ENCODE measurements at places on chromosomes 5 and 9.

DNA sequence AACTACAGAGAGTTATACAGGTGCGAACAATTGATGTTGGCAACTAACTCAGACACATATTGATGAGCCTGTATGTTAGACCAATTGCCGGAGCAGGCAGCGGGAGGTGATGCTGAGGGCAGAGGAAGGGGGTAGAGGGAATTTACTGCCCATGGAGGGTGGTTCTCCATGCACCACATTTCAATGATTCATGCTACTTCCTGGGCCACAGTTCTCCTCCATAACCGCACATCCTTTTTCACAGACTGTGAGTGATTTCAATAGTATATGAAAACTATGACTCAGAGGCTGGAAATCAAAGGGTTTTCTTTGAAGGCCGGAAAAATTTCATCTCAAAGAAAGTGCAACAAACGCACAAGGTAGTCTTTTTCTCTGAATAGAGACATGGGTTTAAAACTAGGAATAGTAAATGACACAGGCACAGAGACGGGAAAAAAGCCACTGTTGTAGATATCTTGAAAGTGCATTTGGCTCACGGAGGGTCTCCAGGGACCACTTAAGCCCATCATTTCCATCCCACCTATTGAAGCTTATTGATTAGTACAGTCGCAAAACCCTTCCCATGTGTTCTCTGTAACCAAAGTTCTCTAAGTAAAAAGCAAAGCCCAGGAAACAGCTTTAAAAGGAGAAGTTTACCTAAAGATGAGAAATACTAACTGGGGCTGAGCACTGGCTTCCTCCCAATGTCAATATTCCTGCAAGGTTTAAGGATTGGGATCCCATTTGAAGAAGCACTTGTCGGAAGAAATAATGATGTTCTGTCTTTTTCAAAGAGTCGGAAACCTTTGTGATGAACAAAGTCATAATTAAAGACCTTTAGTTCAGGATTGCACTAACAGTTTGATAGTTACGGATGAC is 28.0 kb upstream of the ADAM19 start:
- DNase-seq: peak; percentile 97

GRCh38 chr5:172630986-172631385 is 10.1 kb upstream of the NEURL1B start:
- DNase-seq: no peak

DNA sequence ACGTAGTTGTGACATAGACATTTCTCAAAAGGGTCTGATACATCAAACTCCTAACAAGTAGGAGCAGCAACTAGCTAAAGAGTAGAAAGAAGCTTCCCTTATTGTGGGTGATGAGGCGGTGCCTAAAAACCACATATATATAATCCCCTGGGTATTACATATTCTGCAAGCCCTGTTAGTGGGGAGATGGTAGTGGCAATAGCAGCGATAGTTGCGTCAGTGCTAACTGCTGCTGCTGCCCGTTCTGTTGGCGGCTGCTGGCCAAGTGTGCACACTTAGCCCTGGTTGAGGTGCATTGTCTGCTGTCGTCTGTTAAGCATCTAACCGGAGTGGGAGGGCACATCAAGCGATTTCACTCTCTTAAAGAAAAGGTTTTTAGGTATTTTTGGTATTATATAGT is 35.8 kb downstream of the VLDLR start:
- DNase-seq: no peak

- no peak for DNase-seq
These were observed 2.0 kb downstream of the ASTN2 start for GRCh38 chr9:117412841-117413240.

DNA sequence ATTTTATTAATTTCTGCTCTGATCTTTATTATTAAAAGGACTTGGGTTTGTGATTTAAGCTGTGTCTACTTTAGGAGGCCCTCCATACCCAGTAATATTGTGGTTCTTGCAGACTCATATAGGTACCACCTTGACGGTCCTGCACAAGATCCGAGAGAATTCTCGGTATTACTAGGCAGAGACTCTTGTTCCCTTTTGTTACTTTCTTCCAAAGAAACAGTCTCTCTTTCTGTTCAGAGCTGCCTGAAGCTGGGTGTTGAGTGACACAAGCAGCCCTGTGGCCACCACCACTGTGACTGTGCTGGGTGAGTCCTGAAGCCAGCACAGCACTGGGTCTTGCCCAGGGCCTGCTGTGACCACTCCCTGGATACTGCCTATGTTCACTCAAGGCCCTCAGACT is 666.6 kb downstream of the SEMA5A start:
- no peak for DNase-seq

DNA sequence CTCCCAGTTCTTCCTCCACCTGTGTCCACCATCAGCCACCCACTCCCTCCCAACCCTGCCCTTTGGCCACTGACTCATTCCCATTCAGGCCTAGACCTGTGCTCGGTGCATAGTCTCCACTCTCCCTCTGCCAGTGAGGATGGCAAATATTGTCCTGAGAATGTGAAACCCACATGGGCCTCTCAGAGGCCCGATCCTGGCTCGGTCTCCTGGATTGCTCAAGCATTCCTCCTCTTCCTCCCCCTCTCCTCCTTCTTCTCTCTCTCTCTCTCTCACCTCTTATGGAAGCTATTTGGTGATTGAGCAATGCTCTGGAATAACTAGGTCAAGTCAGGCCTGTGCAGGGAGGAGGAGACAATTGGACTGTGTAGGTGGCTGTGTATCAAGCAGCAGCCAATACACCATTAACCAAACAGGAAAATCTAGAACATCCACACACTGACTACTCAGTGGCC is 99.9 kb downstream of the KLF4 start:
- peak; percentile 97 for DNase-seq

DNA sequence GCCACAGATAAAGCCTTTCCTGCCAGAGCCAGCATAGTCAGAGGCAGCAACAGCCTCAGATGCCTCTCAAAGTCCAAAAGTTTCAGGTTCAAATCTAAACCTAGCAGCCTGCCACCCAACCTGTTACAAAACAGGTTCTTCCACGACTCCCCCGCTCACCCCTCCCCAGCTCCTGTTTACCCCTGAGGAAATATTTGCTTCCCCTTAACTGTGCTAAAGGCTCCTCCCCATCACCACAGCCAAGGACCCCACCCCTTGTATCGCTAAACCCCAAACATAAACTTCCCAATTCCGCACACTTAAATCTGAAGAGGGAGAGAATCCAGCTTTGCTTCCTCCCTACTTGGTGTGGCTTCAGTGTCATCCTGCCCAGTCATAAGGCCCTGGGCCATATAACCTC is 15.4 kb upstream of the VDAC1 start:
- DNase-seq: no peak

GRCh38 chr9:123268465-123269259 is at the start of gene STRBP:
Gene STRBP, minus strand, starts transcription at chr9:123268586. Its CDS starts 84,452 bp downstream, at chr9:123184134.
- peak; percentile 87 for DNase-seq

DNA sequence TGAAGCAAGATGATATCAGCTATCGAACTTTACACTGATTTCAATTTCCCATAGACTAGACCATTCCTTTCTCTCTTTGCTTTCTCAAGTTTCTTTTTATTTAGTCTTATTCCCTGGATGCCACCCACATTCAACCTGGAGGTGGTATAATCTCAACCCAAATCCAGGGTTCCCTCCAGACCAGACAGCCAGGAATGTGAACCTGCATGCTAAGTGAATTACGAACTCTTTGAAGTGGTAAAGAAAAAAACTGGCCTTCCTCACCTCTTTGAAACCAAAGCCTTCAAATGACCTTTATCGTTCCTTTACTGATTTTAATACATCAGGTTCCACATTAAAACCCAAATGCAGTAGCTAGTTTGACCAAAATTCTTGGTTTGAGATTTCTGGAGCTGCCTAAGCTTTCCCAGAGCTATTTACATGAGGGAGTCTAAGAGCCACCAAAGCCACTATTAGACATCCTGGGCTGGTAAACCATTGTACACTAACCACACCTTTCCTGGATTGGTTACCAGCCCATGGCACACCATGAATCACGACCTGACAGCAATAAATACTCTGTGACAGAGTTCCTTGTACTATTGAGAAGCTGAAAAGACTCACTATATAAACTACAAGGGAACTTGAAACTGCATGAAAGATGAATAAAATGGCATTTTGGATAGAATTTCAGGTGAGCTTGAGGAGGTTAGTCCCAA is 323.7 kb downstream of the ADAMTS6 start:
- DNase-seq: peak; percentile 82

GRCh38 chr5:169836835-169837536 is 143.3 kb downstream of the INSYN2B start:
- DNase-seq: no peak

Data from mammary epithelial cell (primary cell).